Stimulated activated CD8-positive, alpha-beta memory T cell treated with anti-CD3 and anti-CD28 coated beads, Interleukin-7, amount 100 ng/mL, for 24 hours (primary cell): ENCODE measurements at places on chromosomes 7 and 10.

DNA sequence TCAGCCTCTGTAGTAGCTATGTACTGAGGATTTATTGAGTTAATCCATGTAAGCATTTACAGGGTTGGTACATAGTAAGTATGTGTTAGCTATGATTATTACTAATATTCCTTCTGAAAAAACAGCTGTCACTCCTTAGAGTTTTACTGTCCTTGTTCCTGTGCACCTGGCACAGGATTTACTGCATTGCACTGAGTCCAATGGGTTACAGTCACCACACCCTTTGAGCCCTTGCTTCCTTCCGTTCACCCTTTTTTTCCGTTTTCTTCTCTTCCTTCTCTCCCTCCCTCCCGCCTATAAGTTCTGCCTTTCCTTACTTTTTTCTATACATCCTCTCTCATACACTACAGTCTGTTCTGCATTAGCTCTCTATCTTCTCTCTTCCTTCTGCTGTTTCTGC is 12.5 kb upstream of the CDK6 start:
- DNase-seq, result no peak

DNA sequence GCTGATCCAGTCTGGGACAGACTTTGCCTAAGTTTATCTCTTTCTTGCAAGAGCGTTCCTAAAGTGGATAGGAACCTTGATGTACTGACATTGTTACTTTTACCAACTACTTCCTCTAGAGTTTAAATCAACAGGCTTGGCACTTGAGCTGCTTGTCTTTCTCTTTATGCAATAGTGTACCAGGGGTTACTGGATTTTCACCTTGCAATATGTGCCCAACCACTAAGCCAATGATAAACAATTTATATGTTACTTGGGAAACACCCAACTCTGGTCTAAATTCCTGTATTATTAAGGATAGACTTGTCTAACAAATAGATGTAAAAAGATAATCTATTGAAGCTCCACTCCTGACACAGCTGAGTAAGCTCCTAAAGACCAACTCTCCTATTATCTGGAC is 470.2 kb downstream of the SH2D4B start:
- DNase-seq, result no peak

DNA sequence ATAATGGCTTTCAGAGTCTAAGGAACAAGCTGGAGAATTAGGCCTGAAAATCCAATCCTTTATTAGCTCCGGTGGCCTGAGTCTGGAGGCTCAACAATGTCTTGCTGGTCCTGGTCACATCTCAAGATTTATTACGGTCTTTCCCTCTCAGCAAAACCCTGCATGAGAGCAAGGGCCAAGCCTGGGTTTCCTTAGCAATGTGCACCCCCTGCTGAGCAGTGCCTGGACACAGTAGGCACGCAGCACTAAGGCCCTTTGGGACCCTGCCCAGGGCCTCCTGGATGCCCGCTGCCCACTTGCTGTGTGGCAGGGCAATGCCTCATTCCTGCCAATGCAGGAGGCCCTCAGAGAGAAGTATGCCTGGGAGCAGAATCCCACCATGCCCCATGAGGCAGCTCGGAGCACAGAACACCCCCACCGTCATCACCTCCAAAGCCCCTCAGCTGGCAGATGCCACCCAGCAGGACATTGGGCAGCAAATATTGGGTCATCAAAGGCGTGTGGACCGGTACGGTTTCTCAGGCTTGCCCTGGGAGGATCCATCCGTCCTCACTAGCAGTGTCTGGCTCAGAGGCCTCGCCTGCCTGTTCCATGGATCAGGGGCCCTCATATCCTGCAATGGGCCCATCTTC is 156.4 kb downstream of the OAT start:
- DNase-seq, result no peak

GRCh38 chr7:127665922-127666321 is 13.9 kb downstream of the SND1 start:
- no peak for DNase-seq

GRCh38 chr10:35058134-35058533 is 32.0 kb downstream of the CUL2 start:
- no peak for DNase-seq

DNA sequence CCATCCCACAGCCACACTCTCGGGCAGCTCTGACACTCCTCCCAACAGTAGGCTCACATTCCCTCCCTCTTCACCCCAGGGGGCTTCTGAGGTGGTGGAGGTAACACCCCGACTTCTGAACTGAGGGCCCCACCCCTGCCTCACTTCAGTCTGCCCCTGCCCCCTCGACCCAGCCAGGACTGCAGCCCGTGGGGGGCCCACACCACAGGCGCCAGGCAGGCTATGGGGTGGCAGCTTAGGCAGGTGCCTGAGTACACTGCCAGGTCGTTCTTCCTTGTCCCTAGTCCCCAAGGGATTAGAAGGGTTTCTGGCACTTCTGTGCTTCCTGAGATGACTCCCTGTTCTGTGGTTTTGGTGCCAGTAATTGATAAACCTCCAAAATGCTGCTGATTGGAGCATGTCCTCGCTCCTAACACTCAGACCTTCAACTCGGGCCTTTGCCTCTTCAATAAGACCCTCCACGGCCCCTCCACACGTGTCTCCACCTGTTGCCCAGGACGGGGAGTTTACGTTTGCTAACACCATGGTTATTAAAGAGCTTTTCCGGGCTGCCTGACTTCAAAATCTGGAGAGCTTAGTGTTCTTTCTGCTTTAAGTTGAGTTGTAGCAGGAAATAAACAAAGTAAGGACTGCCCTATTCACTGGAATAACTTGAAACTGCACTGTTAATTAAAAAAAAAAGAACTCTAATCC is 23.8 kb upstream of the LARP4B start:
- DNase-seq, result no peak

- DNase-seq, result no peak
Observed at GRCh38 chr10:88913788-88914187, 33.7 kb downstream of the STAMBPL1 start.

GRCh38 chr10:33938001-33938400 is 603.5 kb upstream of the NRP1 start:
- DNase-seq, result no peak

- no peak for DNase-seq
Observed at GRCh38 chr10:4982764-4983226, 19.6 kb downstream of the AKR1C1 start.

GRCh38 chr7:98459529-98459928 is 58.6 kb upstream of the BAIAP2L1 start:
- no peak for DNase-seq

- DNase-seq, result no peak
Observed at GRCh38 chr7:77542409-77542808, 5.3 kb downstream of the PTPN12 start.

GRCh38 chr7:54802841-54803240 is 43.8 kb upstream of the SEC61G start:
- no peak for DNase-seq

GRCh38 chr10:88918191-88918905 is 34.2 kb downstream of the ACTA2 start:
- no peak for DNase-seq

DNA sequence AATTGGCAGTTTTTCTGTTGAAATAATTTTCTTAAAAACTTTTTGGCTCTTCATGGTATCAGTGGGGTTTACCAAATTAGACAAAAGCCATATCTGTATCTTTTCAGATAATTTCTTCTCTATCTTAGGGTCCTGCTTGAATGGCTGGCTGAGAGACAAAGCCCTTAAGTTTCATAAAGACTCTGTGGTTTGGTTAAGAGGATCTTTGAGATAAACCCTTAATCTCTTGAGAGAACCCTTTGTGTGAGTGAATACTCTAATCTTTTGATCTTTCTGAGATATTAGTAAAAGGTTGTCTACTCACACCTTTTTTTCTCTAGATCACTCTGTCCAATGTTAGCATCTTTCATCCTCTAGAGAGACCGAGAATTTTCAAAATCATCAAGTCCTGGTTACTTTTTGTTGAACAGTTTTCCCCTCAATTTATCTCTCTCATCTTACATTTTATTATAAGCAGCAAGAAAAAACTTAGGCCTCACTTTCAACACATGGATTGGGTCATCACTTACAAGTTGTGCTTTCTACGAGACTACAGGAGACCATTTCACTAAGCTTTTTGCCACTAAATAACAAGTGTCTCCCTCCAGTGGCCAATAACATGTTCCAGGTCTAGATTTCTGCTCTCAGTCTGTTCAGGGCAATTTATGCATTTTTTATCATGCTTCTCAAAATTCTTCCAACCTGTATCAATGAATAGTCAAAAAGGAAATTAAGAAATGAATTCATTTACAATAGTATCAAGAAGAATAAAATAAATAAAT is 28.4 kb downstream of the DNAJC9 start:
- no peak for DNase-seq

DNA sequence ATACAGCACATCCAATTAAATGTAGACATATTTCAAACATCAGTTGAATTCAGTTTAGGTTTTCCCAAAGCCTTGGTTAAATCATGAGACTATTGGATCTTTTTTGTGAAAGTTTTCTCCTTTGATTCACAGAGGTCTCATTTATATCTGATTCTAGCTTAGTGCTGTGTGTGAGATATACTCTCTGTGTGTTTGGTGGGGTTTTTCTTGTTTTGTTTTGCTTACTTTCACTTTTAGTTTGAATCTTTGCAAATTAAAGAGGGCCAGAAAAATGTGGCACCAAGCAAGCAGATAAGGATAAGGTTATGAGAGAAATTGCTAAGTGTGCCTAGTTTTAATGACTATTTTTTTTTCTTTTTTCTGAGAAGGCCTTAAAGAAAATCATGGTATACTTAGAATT is 12.6 kb upstream of the OR6B1 start:
- DNase-seq, result no peak

GRCh38 chr7:12322284-12322902 is 81.3 kb downstream of the VWDE start:
- DNase-seq, result no peak

DNA sequence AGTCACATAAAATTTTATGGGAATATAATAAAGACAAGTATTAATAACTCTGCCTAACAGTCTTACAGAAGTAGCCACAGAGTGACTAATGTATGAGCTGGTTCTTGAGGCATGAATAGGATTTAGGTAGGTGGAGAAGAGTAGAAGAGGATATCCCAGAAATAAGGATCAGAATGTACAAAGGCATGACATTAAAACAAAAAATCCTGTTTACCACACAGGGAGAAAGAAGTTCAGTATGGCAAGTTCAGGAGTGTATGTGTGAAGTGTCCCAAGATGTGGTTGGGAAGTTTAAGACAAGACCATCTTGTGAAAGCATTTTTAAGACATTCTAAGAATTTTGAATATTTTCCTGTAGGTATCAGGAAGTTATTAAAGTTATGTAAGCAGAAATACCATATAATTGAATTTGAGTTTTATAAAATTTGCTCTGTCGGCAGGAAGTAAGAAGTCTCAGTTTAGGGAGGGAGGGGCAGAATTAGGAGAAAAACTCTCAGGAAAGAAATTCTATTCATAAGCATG is 64.7 kb upstream of the CAV2 start:
- DNase-seq, result no peak

- DNase-seq, result no peak
Observed at GRCh38 chr7:47373871-47374451, 207.9 kb downstream of the TNS3 start.

GRCh38 chr7:1639071-1639470 is 31.0 kb upstream of the ELFN1 start:
- DNase-seq, result no peak

GRCh38 chr7:139682136-139683013 is 95.4 kb downstream of the HIPK2 start:
- DNase-seq, result no peak

DNA sequence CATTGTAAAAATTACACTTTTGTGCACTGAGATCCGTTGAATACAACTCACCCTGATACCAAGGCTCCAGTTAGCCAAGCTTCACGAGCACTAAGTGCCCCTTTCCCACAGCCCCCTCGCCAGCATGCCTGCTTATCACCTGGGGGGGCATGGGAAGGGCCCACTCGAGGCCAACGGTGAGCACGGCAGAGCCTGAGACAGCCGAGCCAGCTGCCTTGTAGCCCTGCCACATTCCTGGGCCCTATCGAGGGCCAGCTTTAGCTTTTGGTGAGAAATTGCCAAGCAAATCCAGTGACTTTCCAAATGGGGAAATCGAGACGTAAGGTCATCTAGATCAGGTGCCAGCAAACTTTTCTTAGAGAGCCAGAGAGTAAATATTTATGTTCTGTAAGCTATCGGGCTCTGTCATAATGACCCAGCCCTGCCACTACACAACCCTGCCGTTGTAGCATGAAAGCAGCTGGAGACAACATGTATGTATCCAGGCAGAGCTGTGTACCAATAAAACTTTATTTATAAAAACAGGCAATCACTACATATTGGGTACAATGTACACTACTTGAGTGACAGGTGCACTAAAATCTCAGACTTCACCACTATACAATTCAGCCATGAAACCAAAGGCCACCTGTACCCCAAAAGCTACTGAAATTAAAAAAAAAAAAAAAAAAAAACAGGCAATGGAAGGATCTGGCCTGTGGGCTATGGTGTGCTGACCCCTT is 83.6 kb downstream of the FAM53B start:
- no peak for DNase-seq

- DNase-seq, result no peak
Observed at GRCh38 chr10:131155876-131156230, 155.7 kb downstream of the TCERG1L start.

GRCh38 chr7:84946549-84946948 is 240.3 kb downstream of the SEMA3D start:
- DNase-seq, result no peak

DNA sequence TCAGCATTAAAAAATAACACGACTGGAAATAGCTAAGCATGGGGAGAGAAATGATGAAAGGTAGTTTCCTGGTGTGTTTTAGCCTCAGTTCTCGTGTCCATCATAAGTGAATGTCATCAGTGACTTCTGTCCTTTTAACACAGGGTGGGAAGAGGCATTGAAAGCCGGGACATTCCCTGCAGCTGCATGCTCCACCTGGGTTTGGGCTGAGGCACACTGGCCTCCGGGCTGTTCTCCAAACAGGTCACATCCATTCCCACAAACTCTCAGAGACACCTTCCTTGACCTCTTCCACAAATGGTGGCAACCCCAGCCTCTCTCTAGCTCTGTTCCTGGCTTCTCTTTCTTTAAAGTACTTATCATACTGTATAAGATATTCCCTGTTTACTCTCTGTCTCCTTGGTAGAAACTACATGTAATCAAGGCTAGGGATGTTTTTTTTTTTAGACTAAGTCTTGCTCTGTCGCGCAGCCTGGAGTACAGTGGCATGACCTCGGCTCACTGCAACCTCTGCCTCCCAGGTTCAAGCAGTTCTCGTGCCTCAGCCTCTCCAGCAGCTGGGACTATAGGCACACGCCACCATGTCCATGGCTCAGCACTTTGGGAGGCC is 22.6 kb downstream of the BAIAP2L1 start:
- no peak for DNase-seq

GRCh38 chr10:17144032-17144431 is 14.4 kb upstream of the CUBN start:
- no peak for DNase-seq

- DNase-seq, result no peak
Observed at GRCh38 chr10:88901206-88901983, 21.4 kb downstream of the STAMBPL1 start.

DNA sequence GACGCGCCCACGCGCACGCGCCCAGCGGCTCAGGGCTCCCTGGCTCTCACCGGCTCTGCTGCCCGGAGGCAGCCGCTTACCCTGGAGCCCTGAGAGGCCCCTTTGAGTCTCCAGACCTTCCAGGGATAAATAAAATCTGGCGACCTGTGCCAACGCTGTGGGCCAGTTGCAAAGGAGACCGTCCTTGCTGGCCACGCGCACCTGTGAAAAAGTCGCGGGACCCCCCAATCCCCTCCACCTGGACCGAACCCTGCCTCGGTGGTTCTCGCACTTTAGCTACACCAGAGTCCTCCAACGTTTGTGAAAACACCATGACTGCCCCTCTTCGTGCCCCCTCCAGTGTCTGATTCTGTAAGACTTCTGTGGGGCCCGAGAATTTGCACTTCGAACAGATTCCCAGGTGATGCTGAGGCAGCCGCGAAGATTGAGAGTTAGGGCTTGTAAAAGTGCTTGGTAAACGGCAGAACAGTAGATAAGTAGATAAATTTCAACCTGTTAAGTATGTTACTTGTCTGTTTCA is 102.4 kb upstream of the SVIL start:
- no peak for DNase-seq
